ENCODE measurements at places on chromosomes 13 and 19.

- DNase-seq = peak; percentile 73
These were observed 3.6 kb upstream of the KCNN4 start for GRCh38 chr19:43784241-43784980.

- no peak for DNase-seq
These were observed 97.9 kb downstream of the GGACT start for GRCh38 chr13:100490692-100491091.

DNA sequence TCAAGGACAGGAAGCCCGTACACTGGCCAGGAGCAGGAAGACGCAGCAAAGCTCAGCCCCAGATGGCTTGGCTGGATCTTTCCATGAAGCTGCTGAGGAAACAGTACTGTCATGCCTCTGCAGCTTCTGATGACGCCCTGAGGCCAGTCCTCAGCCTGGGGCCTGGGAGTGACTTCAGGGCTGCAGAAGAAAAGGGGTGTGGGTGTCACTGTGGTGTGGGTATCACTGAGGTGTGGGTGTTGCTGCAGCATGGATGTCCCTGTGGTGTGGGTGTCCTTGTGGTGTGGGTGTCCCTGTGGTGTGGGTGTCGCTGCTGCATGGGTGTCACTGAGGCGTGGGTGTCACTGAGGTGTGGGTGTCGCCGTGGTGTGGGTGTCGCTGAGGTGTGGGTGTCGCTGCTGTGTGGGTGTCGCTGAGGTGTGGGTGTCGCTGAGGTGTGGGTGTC, 12.0 kb upstream of the GAS6 start:
- peak; percentile 19 for DNase-seq

- DNase-seq = peak; percentile 83
These were observed 3.9 kb downstream of the MIDN start for GRCh38 chr19:1252221-1252820.

DNA sequence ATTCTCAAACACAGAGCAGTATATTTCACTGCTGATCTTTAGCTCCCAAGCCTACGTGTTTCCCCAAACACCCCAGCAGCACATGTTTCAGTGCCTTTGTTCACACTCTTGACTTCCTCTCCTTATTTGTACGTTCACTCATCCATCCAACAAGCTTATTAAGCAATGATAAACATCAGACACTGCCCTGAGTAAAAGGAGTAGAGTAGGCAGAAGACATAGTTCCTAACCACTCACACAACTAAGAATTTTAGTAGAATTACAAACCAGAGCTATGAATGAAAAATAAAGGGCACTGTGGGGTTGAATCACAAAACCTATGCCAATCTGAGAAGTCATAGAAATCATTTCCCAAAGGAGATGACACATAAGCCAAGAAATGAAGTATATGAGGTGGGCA, 213.5 kb downstream of the DIAPH3 start:
- no peak for DNase-seq

- no peak for DNase-seq
These were observed 929.1 kb downstream of the PCDH9 start for GRCh38 chr13:66301006-66301405.

DNA sequence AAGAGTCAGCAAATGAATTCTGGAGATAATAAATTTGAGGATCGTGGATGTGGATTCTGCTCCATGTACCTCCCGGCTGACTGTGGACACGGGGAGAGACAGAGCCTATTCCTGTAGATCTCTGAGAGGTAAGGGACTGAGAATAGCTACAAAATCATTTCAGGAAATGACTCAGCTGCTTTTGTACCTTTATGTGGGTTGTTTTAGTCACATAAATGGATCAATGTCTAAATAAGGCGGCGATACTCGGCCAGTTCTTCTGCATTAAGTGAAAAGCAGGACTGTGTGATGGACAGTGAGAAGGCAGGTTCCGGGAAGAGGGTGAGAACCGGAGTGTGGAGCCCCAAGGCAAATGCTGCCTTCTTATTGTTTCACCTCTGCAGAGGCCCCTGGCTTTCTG, 128.1 kb downstream of the EFNB2 start:
- no peak for DNase-seq

GRCh38 chr19:30598688-30599087, 226.5 kb downstream of the ZNF536 start:
- no peak for DNase-seq

DNA sequence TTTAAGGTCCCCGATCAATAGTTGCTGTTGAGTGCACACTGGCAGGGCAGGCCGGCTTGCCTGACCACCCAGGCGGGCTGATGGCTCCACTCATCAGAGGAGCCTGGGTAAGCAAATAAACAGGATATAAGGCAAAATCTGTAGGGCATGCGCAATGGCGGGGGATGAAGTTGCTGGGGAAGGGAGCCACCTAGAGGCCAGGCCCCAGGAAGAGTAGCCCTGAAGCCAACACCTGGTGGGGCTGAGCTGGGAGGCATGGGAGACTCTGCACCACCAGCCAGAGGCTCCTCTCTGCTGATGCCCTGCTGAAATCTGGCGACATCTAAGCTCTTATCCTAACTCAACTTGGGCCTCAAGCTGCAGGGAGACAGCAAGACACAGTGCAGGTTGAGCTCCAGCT, 324.3 kb downstream of the ZNF536 start:
- DNase-seq = no peak

DNA sequence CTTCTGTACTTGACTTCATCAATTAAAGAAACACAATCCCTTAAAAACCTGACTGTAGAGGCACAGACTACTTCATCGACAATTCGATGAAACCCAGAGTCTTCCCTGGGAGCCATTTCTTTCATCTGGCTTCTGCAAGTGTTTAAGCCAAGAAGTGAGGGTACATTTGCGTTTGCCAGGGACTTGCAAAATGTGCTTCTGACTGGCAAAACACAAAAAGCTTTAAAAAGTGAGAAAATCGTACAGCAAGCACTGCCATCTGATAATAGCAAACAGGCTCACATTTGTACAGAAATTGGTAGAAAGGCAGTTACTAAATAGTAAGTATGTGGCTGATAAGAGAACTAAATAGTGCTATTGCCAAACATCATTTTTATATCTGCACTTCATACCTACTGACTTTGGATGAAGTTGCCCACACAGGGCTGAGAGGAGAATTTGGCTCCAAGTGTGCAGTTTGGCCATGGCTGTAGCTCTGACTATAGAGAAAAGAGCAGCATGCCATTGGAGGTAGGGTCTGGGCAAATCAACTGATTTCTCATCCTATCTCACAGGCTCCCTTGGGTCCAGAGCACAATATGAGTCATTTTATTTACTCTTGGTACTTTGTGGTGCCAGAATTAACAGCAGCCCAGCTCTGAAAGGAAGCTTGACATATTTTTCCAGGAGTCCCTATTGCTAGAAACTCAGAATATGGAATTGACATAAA, 358.1 kb downstream of the OXGR1 start:
- no peak for DNase-seq

DNA sequence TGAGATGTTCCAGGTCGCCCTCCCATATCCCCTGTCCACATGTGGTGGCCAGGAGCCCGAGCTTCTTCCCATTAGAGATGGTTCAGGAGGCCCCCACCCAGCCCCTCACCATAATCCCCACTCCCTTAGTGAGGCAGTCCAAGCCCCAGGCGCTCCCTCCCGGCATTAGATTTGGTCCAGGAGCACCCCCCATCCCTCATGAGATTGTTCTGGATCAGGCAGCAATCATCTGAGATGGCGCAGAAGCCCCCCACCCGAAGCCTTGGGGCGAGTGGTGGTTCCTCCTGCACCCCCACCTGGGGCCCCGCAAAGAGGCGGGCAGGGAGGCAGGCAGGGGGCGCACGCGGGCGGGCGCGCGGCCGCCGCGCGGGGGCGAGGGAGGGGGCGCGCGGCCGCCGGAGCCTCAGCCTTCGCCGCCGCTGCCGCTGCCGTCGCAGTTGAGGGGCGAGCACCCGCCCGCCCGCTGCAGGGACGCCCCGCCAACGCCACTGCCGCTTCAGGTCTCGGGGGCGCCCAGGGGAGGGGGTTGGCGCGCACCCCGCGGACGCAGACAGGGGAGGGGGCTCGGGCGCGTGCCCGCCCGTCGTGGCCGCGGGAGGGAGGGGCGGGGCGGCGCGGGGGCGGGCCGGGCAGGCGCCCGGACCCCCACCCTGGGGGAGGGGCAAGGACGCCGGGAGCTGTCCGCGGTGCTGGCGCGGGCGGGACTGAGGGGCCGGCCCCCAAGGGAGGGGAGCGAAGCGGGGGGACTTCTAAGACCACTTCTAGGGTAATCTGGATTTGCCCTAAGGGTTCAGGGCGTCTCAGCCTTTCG, 46.4 kb upstream of the SHKBP1 start:
- DNase-seq = peak; percentile 13

GRCh38 chr13:96629331-96629730, 364.9 kb downstream of the OXGR1 start:
- DNase-seq = no peak

DNA sequence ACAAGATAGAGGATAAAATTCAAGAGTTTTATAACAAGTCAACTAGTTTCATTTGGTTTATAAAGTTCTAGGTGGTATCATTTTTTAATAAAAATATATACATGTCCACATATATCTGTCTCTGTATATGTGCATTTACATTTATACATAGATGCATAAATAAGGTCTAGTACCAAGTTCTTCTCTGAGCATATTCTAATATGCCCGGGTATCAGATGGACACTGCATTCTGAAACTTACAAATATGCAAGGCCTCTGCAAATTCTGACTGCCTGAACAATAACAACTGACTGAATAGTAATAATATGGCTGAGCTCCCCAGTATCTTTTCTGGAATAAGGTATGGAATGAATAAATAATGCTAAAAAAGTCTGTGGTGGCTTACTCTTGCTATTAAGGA, 304.8 kb downstream of the KLF12 start:
- DNase-seq = no peak

GRCh38 chr13:43085545-43085944, 62.2 kb downstream of the DNAJC15 start:
- DNase-seq = peak; percentile 33

GRCh38 chr19:31553846-31554215, 204.6 kb upstream of the TSHZ3 start:
- DNase-seq = no peak

DNA sequence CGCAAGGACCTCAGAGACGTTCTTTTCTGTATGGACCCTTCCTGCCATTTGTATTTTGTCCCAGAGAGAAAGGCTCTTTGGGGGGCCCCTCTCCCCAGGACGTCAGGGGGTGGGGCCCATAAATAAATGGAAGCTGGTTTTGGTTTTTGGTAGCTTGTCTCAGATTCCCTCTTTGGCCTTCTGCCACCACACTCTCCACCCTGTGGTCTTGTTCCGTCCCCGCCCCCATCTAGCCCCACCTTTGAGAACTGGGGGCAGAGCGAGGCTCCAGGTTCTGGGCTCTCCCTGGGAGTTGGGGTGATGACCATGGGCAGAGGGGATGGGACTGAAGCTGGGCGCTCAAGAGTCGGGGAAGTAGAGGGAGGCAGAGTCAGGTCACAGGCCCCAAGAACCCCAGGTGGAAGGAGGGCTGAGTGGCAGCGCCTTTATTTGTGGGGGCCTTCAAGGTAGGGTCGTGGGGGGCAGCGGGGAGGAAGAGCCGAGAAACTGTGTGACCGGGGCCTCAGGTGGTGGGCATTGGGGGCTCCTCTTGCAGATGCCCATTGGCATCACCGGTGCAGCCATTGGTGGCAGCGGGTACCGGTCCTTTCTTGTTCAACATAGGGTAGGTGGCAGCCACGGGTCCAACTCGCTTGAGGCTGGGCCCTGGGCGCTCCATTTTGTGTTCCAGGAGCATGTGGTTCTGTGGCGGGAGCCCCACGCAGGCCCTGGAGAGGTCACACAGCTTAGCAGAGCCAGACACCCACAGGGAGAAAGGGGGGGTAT, 3.3 kb downstream of the ISYNA1 start:
- no peak for DNase-seq

DNA sequence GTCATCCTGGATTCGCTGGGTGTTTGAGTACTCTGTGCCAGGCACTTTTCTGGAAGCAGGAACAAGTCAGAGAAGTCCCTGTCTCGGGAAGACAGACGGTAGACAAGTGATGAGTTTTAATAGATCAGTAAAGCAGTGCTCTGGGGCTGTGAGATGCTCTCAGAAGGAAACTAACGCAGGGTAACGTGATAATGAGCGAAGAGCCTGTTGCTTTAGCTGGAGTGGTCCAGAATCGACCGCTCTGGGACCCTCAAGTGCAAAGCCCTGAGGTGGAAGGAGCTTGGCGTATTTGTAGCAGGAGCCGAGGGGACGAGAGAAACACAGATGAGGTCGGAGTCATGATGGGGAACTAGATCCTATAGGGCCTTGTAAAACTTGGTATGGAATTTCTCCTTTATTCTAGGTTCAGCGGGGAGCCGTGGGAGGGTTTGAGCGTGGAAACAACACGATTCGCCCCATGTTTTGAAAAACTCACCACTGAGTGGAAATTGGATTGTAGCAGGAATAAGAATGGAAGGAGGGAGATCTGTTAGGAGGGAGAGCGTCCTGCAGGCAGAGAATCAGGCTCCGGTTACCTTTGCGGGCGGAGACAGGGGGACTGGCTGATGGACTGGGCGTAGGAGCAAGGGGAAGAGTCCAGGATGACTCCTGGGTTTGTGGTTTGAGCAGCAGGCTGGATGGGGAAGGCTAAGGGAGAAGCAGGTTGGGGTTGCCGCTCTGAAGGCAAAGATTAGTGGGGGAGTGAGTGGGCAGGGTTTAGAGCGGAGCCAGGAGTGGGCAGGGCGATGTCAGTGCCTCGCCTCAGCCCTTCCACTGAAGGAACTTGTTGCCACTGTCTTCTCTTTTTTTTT, 763 bp downstream of the POLD1 start:
- DNase-seq = no peak

DNA sequence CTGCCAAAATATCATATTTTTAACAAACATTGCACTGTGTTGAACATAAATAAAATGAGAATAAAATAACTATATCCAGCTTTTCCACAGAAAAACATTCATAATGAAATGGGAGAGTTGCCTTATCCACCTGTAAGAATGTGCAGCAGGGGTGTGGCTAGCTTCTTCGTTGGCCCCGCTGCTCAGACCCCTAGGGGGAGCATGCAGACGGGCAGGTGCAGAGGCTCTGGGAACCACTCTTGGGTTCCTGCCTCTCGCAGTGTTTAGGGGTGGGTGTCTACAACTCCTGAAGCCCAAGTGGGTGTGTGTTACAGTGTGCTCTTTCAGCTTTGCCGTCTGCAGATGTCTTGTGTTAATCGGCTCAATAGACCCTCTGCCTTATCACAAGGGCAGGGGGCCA, 121.7 kb downstream of the SLITRK5 start:
- DNase-seq = no peak

Data from CD4-positive, alpha-beta T cell treated with Interleukin-15 for 4 hours (primary cell).